Endothelial cell of umbilical vein (primary cell): ENCODE measurements at places on chromosomes 11 and 22. TPM values are rescaled to one million over a fixed set of nuclear protein-coding genes. Genes with fewer than 3 reads are reported as not detected.

Gene MB
- not detected in 2 replicates for total RNA-seq

Gene SAC3D1
- 16.6 and 18.0 TPM in 2 replicates for total RNA-seq

Gene POLD3
- 23.6 and 25.2 TPM in 2 replicates for total RNA-seq

Gene IRAG1
- total RNA-seq = 0.35 and 0.38 TPM in 2 replicates

Gene SLC37A2
- total RNA-seq = 1.1 and 1.3 TPM in 2 replicates

Gene CECR2
- total RNA-seq = 2.1 TPM in 1 of 2 replicates, not detected in the other

Gene CREB3L1
- 0.78 and 0.84 TPM in 2 replicates for total RNA-seq

Gene ADM2
- 0.69 and 1.5 TPM in 2 replicates for total RNA-seq

Gene TEX12
- total RNA-seq = 0.46 TPM in 1 of 2 replicates, not detected in the other

Gene TRIM77
- total RNA-seq = not detected in 2 replicates

Gene OR56A1
- total RNA-seq = not detected in 2 replicates

Gene SYT13
- not detected in 2 replicates for total RNA-seq

Gene CLCF1
- 5.7 and 5.8 TPM in 2 replicates for total RNA-seq

Gene FGF3
- not detected in 2 replicates for total RNA-seq

Gene CENPM
- total RNA-seq = 30.4 and 34.5 TPM in 2 replicates

Gene XPNPEP3
- total RNA-seq = 21.2 TPM in 2 replicates

Gene SCGB1D2
- not detected in 2 replicates for total RNA-seq

Gene OR4D5
- not detected in 2 replicates for total RNA-seq

Gene SLCO2B1
- not detected in 2 replicates for total RNA-seq

Gene ROBO4
- 464 and 474 TPM in 2 replicates for total RNA-seq

GRCh38 chr11:33448461-33449130, 191.4 kb downstream of the HIPK3 start:
- DNase-seq = peak; percentile 21

DNA sequence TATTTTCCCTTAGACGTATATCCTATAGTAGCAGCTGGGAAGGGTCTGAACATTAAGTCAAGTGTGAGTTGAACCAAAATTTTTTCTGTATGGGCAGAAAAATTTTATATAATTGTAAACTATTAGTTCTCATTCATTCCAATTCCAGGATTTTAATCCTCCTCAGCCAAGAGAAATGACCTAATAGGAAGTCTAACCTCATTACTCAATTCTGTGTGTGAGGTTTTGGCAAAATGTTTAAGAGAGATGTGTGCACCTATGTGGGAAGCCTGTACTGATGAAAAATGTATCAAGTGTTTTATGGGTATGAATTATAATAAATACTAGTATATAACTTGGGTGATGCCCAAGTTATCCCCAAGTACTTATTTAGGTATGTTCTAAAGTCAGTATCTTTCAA, 311.6 kb upstream of the PITPNB start:
- DNase-seq = no peak

DNA sequence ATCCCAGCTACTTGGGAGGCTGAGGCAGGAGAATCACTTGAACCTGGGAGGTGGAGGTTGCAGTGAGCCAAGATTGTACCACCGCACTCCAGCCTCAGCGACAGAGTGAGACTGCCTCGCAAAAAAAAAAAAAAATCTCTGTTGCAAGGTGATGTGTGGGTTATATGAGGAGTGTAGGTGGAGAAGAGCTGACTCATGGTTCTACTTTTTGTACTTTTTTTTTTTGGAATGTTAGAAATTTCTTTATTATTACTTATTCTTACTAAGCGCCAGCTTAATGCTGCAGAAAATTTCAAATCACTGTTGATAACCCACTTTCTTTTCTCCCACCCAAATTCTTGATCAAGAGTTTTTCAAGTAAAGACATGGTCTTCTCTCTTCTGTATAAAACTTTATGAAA, 29.6 kb upstream of the DNAJB13 start:
- DNase-seq = no peak

GRCh38 chr11:73361953-73362776, 14.0 kb upstream of the RELT start:
- no peak for DNase-seq

- DNase-seq = no peak
Measured at GRCh38 chr22:45023431-45023830, 13.6 kb upstream of the PHF21B start.

GRCh38 chr11:15201586-15201985, 86.9 kb downstream of the INSC start:
- no peak for DNase-seq

GRCh38 chr22:26669060-26669481, 11.7 kb downstream of the MIAT start:
- DNase-seq = peak; percentile 55

- no peak for DNase-seq
Measured at GRCh38 chr22:26737262-26737661, 79.9 kb downstream of the MIAT start.

GRCh38 chr11:123702696-123703095, 38.8 kb downstream of the ZNF202 start:
- DNase-seq = no peak

GRCh38 chr22:46581538-46582244, 38.5 kb upstream of the GRAMD4 start:
- no peak for DNase-seq

- DNase-seq = no peak
Measured at GRCh38 chr11:132802947-132803346, 729.4 kb downstream of the OPCML start.

- DNase-seq = no peak
Measured at GRCh38 chr11:108032800-108033199, 24.1 kb downstream of the CUL5 start.

GRCh38 chr11:28058333-28058732, 49.6 kb downstream of the KIF18A start:
- no peak for DNase-seq

DNA sequence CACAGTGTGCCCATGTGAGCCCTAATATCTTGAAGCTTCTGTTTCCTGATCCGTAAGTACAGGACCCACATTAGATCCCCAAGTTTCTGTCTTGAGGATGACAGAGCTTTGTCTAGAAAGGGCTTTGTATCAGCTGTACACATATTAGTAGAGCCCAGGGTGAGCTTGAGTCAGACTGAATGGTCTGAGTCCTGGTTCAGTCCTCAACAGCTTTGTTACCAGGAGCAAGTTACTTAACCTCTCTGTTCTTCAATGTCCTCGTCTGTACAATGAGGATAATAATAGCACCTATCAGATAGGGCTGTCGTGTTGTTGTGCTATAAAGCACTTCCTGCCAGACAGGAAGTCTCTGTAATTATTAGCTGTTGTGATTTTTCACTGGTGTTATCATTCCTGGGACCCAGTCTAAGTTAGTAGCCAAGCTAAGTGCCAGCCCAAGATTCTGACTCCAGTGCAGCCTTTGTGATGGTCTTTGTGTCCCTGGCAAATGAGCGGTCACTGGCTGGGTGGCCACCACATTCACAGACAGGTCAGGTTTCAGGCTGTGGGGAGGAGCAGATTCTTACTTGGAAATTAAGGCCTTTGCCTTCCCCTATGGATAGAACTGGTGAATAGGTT, 6.8 kb downstream of the TOM1 start:
- peak; percentile 87 for DNase-seq

DNA sequence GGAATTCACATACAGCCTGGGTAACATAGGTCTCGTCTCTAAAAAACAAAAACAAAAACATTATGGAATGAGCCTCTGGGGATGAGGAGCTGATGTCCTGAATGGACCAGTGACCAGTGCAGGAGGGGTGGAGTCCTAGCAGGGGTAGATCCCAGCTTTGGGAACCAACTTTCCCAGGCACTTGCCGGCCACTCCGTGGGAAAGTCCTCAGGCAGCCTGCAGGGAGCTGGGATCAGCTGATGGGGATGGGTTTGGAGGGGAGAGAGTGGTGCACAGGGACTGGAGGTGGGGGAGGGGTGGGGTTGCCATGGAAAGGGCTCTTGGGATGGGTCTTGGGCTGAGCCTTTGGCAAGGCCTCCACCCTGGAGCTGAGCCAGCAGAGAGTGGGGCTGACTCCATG, 19.1 kb downstream of the MGAT3 start:
- no peak for DNase-seq

DNA sequence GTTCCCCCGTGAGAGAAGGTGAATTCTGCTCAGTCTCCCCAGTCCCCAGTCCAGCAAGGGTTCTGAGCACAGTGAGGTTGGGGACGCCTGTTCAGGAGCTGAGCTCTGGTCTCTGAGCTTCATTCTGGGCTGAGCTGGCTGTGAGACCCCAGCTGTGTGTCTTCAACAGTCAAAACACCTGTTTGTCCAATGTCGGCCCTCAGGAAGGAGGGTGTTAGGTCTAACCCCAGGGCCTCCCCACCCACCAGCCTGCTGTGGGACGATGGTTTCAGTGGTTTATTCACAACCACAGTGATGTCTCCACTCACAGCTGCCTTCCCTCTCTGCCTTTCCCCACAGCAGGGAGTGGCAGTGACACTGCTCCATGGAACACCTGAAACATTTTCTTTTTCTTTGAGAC, 1282.9 kb downstream of the TBC1D22A start:
- no peak for DNase-seq

DNA sequence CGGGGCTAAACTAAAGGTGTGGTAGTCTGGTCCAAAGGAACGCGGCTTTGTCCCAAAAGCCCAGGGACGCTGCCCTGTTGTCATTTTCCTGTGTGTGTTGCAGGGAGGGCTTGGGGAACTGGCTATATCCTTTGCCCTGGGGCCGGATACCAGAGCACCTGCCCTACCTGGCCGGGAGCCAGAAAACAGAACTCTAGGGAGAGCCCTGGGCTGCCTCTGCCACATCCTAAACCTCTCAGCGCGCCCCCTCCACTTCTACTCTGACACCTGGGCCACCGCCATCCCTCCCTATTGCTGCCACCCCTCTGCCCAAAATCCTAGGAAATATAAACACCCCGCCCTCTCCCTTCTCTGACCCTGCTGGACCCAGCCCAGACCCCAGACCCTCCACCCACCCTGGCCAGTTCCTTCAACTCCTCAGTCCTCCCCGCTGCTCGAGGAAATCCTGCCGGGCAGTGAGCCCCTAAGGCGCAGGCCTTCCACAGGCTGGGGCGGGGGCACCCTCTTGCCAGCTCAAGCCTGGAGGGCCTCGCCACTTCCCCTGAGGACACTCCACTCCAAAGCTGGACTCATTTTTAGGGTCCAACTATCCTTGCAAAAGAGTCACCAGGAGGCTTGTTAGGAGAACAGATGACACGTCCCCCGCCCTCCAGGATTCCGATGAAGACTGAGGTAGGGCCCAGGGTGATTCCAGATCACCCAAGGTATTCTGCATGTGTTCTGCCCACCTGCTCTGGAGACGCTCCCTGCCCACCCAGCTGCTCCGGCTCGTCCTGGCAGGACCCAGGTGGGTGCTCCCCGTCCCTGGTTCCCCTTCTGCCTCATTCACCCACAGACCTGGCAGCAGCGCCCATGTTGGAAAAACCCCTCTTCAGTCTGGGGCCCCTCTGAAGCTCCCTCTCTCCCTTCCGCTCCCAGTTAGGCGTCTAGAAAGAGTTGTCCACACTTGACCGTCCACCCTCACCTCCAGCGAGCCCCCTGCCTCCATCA, 12.2 kb downstream of the KCTD17 start:
- DNase-seq = no peak

GRCh38 chr11:116773203-116774097, 663 bp upstream of the BUD13 start:
- peak; percentile 63 for DNase-seq

GRCh38 chr11:45031912-45032519, 81.3 kb upstream of the TP53I11 start:
- no peak for DNase-seq

- DNase-seq = no peak
Measured at GRCh38 chr22:34812631-34813030, 253.3 kb upstream of the ISX start.
